ENCODE measurements at places on chromosomes 16 and 17.
A peak's percentile ranks its signal among the peaks of the same experiment; 100 is the strongest.

DNA sequence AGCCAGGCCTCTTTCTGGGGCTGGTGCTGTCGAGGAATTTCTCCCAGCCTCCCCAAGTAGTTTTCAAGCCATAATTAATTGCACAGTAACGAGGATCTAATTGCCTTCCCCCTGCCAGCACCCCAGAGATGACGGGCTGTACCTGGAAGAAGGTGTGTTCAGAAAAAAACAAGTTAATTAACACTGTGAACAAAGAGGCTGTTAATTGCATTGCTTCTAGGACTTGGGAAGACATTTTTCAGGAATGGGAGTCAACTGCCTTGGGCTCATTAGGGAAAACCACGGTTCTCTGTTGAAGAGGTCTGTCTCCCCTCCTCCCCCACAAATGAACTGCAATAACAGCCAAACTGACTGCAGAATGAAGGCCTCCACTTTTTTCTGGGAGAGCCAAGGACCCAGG lies 176.7 kb downstream of the CCT6B start:
- DNase-seq = no peak

DNA sequence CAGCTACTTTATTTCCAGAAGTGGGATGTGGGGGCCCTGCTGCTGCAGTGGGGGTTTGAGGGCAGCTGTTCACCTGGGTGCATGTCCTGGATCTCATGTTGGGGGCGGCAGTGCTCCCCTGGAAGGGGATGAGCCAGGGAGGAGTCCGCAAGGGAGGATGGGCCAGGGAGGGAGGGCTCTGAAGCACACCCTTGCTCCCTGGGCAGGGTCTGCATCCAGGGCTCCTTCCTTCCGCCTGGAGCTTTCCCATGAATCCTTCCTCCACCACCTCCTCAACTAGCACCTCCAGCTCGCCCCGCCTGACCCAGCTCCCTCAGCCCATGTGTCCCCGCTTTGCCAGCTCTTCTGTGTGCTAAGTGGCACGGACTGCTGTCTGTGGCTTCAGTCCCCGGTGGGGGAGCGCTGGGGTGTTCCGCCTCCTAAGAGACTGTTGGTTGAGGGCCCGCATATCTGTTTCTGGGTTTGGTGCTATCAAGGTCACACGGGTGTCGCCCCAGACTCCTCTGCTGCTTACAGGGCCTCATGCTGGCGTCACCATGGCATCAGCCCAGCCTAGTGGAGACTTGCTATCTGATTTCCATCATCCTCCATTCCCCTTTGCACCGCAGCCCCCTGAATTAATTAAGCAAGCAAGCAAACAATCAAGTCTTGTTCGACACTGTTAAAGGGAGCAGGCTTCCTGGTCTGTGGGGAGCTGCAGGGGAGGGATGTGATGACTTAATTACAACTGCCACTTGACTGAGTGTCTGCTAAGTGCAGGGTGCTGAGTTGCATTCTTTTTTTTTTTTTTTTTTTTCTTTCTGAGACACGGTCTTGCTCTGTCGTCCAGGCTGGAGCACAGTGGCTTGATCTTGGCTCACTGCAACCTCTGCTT lies 71.8 kb downstream of the PRKCA start:
- no peak for DNase-seq

- DNase-seq = no peak
Observed at GRCh38 chr16:27634779-27635178, 84.8 kb downstream of the KATNIP start.

DNA sequence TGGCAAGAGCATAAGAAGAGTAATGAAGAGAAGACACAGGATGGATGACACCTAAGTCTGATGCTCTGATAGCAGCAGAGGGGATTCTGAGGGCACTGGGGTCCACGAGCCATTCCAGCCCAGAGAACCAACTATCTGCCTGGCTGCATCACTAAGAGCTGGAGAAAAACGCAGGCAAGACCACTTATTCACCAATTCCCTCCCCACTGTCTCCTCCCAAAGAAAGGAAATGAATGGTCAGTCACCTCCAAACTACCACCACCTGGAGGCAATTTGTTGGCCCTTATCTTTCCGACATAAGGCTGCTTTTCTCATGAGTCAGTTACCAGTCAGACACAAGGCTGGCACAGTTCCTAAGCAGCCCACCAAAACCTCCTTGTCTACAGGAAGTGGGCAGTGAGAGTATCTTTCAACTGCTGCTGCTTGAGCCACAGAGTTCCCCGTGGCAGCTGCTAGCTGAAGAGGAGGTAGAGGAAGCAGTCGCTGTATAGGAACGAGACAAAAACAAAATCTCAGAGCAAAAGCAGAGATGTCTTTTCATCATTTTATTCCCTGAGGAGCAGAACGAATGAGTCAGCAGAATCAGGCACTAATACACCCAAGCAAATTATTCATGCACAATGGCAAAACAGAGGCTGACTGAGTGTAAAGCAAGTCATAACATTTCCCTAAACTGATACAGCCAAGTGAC lies 111.1 kb downstream of the SMG6 start:
- DNase-seq = no peak

DNA sequence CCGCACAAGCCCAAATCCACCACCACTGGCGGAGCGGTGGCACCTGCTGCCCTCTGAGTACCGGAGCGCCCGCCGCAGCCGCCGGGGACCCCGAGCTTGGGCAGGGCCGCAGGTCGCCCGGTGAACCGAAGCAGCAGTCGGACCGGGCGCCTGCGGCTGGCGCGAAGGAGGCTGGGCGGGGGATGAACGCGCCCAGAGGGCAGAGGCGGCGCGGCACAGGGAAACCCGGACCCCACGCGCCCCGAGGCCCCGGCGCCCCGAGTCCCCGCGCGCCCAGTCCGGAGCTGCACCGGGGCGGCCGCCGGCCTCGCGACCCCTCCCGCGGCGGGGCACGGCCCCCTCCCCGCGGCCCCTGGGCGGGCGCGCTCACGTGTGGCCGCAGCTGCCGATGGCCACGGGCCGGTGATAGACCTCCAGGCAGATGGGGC lies 393 bp downstream of the RNF166 start:
- no peak for DNase-seq

DNA sequence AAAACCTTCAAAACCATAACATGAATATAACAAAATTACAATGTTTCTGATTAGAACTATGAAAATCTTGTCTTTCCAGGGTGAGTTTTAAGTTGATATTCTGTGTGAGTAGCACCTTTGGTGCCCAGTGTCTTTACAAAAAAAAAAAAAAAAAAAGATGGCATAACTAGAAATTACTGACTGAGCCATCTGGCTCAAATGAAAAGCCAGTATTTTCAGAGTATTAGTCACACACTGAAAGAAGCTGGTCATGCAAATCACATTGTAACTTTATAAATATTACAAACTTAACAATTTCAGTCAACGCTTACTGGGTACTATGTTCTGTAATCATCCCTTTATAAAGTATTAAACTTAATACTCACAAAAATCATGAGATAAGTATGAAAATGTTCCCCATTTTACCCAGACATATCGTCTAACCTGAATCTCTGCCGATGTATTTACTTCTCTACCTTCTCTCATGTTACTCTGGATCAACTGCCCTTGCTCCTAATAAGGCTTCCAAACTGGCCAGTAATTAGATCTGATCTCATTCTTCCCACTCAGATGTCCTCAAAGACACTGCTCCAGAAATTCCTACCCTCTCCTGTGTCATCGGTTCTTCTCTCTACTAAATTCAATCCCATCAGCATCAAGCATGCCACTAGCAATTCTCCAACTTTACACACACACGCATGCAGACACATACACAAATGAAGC lies 25.4 kb downstream of the UBE2G1 start:
- peak; percentile 15 for DNase-seq

- no peak for DNase-seq
Observed at GRCh38 chr17:6676802-6677157, 25.2 kb downstream of the C17orf100 start.

DNA sequence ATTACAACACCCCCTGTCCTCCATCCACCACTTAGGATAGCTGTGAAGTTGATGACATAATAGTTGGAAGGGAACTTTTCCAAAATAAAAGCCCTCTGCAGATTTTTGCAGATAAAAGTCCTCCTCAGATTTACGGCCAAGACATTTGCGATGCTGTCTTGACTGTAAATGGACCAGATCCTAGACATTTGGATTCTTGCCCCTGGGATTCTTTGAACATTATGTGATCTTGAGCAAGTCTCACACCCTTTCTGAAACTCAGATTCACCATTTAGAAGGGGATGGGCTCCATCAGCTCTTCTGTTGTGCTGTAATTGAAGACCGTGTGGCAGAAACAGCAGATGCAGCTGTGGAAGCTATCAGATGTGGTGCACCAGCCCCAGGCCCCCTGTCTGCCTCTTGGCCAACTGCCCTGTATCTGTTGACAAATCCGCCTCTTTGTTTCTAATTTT lies 153.9 kb upstream of the CACNG3 start:
- DNase-seq = no peak

DNA sequence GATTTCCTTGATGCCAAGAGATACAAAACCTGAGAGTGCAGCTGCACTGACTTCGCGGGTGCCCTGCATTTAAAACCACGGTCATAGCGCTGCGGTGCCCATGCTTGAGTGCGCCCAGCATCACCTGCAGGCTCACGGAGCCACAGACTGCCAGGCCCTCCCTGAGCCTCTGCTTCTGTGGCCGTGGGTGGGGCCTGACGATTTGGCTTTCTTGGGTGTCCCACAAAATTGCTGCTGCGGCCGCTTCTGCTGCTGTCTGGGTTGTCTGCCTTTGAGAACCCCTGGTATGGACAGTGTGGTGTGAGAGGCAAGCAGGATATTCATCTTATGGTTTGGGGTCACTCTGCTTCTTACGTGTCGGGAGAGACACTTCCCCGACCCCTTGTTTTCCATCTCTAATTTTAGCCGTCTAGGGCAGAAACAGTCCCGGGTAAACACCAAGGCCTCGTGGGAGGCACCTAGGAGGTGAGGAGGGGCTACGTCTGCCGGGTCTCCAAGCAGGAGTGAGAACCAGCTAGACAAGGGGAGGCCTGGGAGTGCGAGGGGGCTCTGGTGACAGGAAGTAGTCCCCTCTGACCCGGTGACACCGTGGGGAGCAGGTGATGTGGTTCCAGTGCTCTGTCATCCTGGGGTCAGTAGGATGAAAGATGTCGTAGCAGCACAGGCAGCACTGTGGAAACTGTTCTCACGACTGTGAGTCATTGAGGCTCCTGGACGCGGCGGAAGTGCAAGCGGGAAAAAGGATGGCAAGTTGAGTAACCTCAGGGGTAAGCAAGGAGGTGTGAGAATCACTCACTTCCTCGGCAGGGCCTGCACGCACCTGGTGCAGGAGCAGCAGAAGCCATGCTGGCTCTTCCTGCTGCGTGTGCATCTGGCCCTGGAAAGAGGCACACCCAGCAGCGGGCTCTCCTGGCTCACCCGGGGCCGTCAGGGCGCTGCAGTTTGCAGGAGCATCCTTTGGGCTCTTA lies 176.3 kb downstream of the RPTOR start:
- DNase-seq = no peak

DNA sequence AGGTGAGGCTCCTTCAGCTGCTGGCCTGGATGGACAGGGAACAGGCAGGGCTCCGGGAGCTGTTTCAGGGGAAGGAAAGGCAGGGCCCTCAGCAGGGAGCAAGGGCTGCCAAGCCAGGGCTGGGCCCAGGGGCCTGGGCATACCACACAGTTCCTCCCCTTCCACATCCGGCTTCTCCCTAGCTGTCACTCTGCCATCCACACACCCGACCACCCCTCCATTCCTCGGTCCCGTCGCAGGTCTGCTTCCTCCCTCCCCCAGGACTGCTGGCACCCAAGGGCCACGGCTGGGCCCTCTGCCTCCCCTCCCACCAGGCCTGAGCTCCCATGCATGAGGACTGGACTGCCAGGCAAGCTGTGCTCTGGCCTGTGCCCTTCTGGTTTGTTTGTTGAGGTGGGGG lies 24.0 kb downstream of the CDIP1 start:
- DNase-seq = no peak

- DNase-seq = no peak
Observed at GRCh38 chr17:14058051-14058450, 11.3 kb upstream of the COX10 start.

- no peak for DNase-seq
Observed at GRCh38 chr17:57006040-57006439, 28.1 kb downstream of the SCPEP1 start.

GRCh38 chr17:56289321-56289720 lies 136.0 kb downstream of the ANKFN1 start:
- no peak for DNase-seq

DNA sequence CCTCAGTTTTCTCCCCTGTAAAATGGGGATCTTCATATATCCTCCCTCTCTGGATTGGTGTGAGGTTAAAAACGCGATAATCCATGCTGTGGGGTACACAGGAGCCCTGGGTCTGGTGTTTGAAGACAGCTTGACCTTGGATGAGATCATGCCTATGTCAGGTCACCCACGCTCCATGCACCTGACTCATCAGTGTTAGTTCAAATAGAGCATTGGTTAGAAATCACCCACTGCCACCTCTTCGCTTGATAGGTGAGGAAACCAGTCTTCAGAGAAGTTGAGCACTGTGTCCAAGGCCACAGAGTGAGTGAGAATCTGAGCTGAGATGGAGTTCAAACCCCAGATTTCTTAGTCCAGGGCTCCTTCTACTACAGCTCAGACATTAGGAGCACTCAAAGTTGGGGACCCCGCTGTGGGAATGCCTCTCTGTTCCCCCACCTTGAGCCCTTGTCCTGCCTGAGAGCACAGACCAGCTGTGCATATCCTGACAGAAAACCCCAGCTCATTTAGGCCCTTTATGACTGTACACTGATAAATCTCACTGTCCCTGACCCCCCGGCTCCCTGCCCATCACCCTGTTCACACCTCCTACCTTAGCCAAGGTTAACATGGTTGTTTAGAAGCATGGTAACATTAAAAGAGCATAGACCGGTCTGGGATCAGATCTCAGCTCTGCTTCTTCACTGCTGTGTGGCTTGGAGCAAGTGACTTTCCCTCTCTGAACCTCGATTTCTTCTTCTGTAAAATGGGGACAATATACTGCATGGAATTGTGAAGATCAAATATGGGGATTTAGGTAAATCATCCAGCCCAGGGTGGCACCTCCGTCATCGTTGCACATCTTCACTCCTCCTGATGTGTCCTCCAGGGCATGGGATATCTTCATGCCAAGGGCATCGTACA lies 22.4 kb upstream of the LGALS9 start:
- DNase-seq = no peak

GRCh38 chr17:75565618-75566017 lies 22.0 kb upstream of the MYO15B start:
- no peak for DNase-seq

- DNase-seq = no peak
Observed at GRCh38 chr16:67926181-67926750, 5.4 kb downstream of the CTRL start.

- DNase-seq = no peak
Observed at GRCh38 chr17:81157848-81158687, 7.2 kb upstream of the PVALEF start.

GRCh38 chr16:12096157-12096777 lies 119.7 kb downstream of the SNX29 start:
- DNase-seq = peak; percentile 38

- no peak for DNase-seq
Observed at GRCh38 chr17:80794281-80795089, 197.2 kb upstream of the CHMP6 start.

All from NCI-H446 (cell line).